ENCODE measurements at places on chromosomes 5 and 9. TPM values are rescaled to one million over a fixed set of nuclear protein-coding genes. Genes with fewer than 3 reads are reported as not detected.

GRCh38 chr9:124353811-124354274 is 61.4 kb downstream of the PSMB7 start:
- no peaks in the 10 kb centered on the region for H3K4me1 ChIP-seq
- H3K27ac ChIP-seq: no peak overlapping the region
- no peak overlapping the region for H3K4me3 ChIP-seq
- no peaks in the 10 kb centered on the region for H3K36me3 ChIP-seq
- H3K27me3 ChIP-seq: no peaks in the 10 kb centered on the region

- no peaks in the 10 kb centered on the region for H3K4me1 ChIP-seq
- no peak overlapping the region for H3K27ac ChIP-seq
- H3K4me3 ChIP-seq: no peak overlapping the region
- DNase-seq: no peak
These were observed 131.1 kb upstream of the TUT7 start for GRCh38 chr9:86485359-86485758.

DNA sequence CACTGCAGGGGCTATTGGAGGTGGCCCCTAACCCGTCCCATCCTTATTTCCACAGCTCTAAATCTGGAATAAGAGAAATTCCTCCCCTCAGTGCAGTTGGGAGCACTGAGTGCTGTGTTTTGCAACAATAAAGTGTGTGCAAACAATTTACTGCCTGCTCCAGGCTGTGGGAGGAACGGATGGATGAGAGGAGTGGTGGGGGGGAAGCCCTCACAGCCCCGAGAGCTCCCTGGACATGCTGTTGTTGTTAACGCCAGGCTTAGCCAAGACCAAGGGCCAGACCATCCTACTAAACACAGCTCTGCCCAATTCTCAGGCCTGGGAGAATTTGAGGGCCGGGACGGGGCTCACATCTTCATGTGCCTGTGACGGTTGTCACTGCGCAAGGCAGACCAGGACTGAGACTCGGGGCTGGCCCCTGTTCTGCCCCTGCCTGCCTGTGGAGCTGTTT is 200.2 kb downstream of the DAB2IP start:
- H3K4me3 ChIP-seq: no peak overlapping the region
- no peaks in the 10 kb centered on the region for H3K36me3 ChIP-seq
- no peaks in the 10 kb centered on the region for H3K27me3 ChIP-seq
- no peak for DNase-seq

DNA sequence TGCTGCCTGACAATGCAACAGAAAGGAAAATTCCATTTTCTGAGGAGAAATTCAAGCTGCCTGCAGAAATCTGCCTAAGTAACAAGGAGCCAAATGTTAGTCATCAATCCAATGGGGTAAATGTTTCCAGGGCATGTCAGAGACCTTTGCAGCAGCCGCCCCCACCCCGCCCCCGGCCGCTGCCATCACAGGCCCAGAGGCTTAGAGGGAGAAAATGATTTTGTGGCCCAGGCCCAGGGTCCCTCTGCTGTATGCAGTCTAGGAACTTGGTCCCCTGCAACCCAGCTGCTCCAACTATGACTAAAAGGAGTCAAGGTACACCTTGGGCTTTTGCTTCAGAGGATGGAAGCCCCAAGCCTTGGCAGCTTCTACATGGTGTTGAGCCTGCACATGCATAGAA is 45.0 kb downstream of the VLDLR start:
- H3K4me3 ChIP-seq: no peak overlapping the region
- H3K36me3 ChIP-seq: no peaks in the 10 kb centered on the region
- no peak overlapping the region for H3K27ac ChIP-seq
- H3K27me3 ChIP-seq: no peaks in the 10 kb centered on the region

CERCAM gene
- 4.9 TPM for total RNA-seq

POLK gene
- 13.7 TPM for total RNA-seq

- peaks cover 3% of the 10 kb centered on the region for H3K4me1 ChIP-seq
- H3K27ac ChIP-seq: no peak overlapping the region
- no peak for DNase-seq
- H3K4me3 ChIP-seq: no peak overlapping the region
- H3K27me3 ChIP-seq: no peaks in the 10 kb centered on the region
These were observed 4.5 kb downstream of the STOM start for GRCh38 chr9:121365564-121365963.

CDX1 gene
- 498 TPM for total RNA-seq

DNA sequence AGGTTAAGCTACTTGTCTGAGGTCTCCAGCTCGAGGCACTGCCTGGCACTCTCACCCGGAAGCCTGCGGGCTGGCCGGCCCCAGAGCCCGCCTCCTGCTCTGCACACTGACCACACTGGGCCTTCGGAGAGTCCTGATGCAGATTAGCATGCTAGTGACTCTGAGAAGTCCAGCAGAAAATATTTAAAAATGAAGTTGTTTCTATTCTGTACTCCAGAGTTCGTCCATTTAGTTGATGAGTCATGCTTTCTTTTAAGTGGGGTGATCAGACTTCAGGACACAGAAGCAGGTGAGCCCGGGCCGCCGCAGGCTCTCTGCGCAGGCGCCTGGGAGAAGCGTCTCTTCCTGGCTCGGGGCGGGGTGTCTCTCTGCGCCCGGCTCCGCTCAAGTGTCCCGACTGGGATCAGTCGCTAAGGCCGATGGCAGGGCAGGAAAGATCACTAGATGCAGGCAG is 32.5 kb downstream of the FAM240B start:
- no peaks in the 10 kb centered on the region for H3K4me1 ChIP-seq
- H3K36me3 ChIP-seq: no peaks in the 10 kb centered on the region
- no peaks in the 10 kb centered on the region for H3K27me3 ChIP-seq
- H3K27ac ChIP-seq: no peak overlapping the region
- peak; percentile 81 for DNase-seq

DNA sequence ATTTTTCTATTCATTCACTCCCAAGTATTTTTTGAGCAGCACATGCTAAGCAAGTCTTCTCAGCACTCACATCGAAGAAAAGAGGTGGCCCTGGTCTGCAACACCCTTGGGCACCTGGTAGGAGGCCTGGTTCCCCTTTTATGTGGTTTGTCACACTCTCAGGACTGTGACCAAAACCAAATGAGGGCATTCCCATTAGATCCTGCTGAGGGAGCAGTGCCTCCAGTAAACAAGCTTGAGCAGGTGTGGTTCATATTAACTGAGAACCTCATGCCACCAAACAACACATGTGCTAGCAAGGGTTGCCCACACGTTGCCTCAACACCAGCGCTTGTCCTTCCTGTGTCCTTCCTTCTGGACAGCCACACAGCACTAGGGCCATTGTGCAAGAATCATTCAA is 26.9 kb upstream of the SYK start:
- no peak for DNase-seq
- no peaks in the 10 kb centered on the region for H3K27me3 ChIP-seq
- H3K27ac ChIP-seq: no peak overlapping the region
- no peaks in the 10 kb centered on the region for H3K4me1 ChIP-seq
- H3K4me3 ChIP-seq: no peak overlapping the region

DNA sequence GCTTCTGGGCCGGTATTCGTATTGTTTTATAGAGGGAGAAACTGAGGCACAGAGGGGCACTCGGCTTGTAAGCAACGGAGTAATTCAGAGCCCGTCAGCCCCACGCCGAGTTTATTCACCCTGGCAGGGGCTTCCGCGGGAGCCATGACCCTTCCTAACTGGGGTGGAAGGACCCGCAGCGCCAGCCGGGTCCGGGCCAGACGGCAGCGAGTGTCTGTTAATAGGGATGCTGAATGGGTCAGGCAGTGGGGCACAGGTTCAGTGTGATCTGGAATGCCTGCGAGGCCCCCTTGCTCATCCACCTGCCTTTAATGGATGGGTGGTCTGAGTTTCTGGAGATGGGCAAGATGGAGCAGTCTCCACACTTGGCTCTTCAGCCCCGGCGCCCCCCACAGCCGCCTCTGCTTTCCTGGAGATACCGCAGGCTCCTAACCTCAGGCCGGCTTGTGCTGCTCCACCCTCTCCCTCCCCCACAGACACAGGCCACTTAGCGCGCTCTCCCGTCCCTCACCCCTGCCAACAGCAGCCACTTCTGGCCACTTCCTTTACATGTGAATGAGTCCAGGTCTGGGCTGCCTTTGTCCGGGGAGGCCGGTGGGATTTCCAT is 147.1 kb downstream of the ERCC6L2 start:
- DNase-seq: peak; percentile 53
- peak overlapping the region; percentile 58 for H3K27ac ChIP-seq
- H3K4me3 ChIP-seq: no peak overlapping the region
- peaks cover 28% of the 10 kb centered on the region for H3K27me3 ChIP-seq

PCDHGA4 gene
- total RNA-seq: 1.4 TPM

BTNL3 gene
- 38.0 TPM for total RNA-seq

AJM1 gene
- total RNA-seq: 17.1 TPM

- no peak overlapping the region for H3K27ac ChIP-seq
- DNase-seq: peak; percentile 7
- no peaks in the 10 kb centered on the region for H3K27me3 ChIP-seq
- no peaks in the 10 kb centered on the region for H3K36me3 ChIP-seq
- no peak overlapping the region for H3K4me3 ChIP-seq
- H3K4me1 ChIP-seq: no peaks in the 10 kb centered on the region
These were observed 43.9 kb downstream of the AMBP start for GRCh38 chr9:114034196-114034595.

GRCh38 chr5:137004279-137004678 is 494.8 kb downstream of the SPOCK1 start:
- H3K4me3 ChIP-seq: no peak overlapping the region
- no peaks in the 10 kb centered on the region for H3K4me1 ChIP-seq
- H3K27me3 ChIP-seq: no peaks in the 10 kb centered on the region
- no peak overlapping the region for H3K27ac ChIP-seq

DNA sequence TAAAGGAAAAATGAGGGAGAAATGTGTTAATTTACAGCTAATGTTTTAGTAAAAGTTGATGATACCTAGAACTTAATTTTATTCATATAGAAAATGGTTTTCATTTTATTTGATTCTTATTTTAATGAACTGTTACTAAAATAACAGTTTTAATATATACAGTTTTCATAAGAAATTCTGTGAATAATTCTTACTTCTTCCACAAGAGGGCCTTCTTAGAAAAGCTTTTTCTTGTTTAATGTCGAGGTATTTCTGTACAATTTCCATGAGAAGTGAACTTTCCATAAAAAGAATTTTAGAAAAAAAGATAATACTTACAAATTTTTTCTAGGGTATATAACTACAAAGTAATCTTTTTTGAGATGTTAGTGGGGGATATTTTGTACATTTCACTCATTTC is 73.9 kb downstream of the KLF9 start:
- DNase-seq: no peak
- H3K36me3 ChIP-seq: no peaks in the 10 kb centered on the region
- no peaks in the 10 kb centered on the region for H3K4me1 ChIP-seq
- no peak overlapping the region for H3K4me3 ChIP-seq

CCNI2 gene
- total RNA-seq: 22.9 TPM

TPPP gene
- total RNA-seq: 4.0 TPM

SPINK4 gene
- 214 TPM for total RNA-seq

- no peak overlapping the region for H3K4me3 ChIP-seq
- H3K4me1 ChIP-seq: no peaks in the 10 kb centered on the region
These were observed 168.3 kb downstream of the GABBR2 start for GRCh38 chr9:98540476-98540875.

- no peak overlapping the region for H3K4me3 ChIP-seq
- no peak overlapping the region for H3K27ac ChIP-seq
- no peaks in the 10 kb centered on the region for H3K4me1 ChIP-seq
- no peak for DNase-seq
These were observed 35.9 kb downstream of the STOM start for GRCh38 chr9:121333950-121334773.

LHX2 gene
- not detected for total RNA-seq

CNTFR gene
- total RNA-seq: 1.8 TPM

- no peaks in the 10 kb centered on the region for H3K4me1 ChIP-seq
- no peaks in the 10 kb centered on the region for H3K27me3 ChIP-seq
- H3K4me3 ChIP-seq: no peak overlapping the region
- no peaks in the 10 kb centered on the region for H3K36me3 ChIP-seq
- DNase-seq: peak; percentile 25
These were observed 76.4 kb downstream of the OSMR start for GRCh38 chr5:38922199-38922598.

GRCh38 chr5:71922584-71923106 is 184.6 kb upstream of the MAP1B start:
- no peak overlapping the region for H3K27ac ChIP-seq
- H3K36me3 ChIP-seq: no peaks in the 10 kb centered on the region
- no peaks in the 10 kb centered on the region for H3K4me1 ChIP-seq
- no peak overlapping the region for H3K4me3 ChIP-seq
- DNase-seq: no peak
- no peaks in the 10 kb centered on the region for H3K27me3 ChIP-seq

DNA sequence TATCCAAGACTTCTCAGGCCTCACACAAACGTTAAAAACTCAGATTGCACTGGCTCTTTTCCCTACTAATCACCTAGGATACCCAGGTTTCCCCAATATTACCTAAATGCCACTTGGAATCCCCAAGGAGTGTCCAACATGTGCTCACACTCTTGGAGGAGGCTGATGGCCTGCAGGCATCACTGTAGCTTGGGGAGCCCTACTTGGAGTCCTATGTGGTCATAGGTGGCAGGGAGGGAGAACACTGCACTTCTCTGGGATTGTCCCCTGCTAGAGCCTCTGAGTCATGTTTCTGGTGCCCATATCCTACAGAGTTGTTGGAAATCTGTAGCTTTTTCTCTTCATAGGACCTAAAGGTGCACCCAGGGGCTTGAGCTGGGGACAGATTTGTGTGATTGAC is 433.7 kb downstream of the ARHGEF28 start:
- no peaks in the 10 kb centered on the region for H3K27me3 ChIP-seq
- no peaks in the 10 kb centered on the region for H3K4me1 ChIP-seq
- H3K4me3 ChIP-seq: no peak overlapping the region
- no peak overlapping the region for H3K27ac ChIP-seq
- H3K36me3 ChIP-seq: no peaks in the 10 kb centered on the region
- no peak for DNase-seq

DNA sequence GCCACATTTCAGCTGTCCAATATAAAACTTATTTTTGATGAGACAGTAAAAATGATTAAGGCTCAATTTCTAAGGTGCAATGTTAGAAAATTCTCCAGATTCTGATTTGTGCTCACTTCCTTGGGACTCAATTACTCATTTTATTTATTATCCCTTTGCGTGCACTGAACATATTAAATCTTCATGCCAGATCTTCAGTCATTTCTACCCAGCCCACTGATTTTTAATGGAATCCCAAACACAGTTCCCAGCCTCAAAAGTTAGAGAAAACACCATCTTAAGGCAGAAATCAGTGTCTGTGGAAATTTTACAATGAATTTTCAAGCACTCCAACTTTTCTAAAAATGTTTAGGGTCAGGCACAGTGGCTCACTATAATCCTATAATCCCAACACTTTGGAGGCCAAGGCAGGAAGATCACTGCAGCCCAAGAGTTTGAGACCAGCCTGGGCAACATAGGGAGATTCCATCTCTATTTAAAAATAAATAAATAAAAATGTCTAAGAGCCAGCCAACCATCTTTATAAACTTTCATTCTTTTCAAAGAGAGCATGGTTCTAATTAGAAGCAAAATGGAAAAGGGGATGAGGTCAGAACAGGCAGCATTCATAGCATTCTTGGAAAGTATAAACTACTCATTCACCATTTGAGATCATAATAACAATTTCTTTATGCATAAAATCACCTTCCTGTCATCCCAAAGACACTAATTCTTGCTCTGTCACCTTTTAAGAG is 53.7 kb downstream of the TLE1 start:
- no peaks in the 10 kb centered on the region for H3K27me3 ChIP-seq
- DNase-seq: no peak
- no peak overlapping the region for H3K27ac ChIP-seq
- no peaks in the 10 kb centered on the region for H3K36me3 ChIP-seq
- no peak overlapping the region for H3K4me3 ChIP-seq

HEMGN gene
- total RNA-seq: 0.22 TPM

COL27A1 gene
- 2.9 TPM for total RNA-seq

- no peak overlapping the region for H3K4me3 ChIP-seq
- H3K27ac ChIP-seq: peak overlapping the region; percentile 88
- no peaks in the 10 kb centered on the region for H3K27me3 ChIP-seq
These were observed 68.8 kb upstream of the ABL1 start for GRCh38 chr9:130766021-130766926.

Data from colonic mucosa (tissue), 4 donors.